ENCODE measurements at places on chromosomes 1 and 21.

DNA sequence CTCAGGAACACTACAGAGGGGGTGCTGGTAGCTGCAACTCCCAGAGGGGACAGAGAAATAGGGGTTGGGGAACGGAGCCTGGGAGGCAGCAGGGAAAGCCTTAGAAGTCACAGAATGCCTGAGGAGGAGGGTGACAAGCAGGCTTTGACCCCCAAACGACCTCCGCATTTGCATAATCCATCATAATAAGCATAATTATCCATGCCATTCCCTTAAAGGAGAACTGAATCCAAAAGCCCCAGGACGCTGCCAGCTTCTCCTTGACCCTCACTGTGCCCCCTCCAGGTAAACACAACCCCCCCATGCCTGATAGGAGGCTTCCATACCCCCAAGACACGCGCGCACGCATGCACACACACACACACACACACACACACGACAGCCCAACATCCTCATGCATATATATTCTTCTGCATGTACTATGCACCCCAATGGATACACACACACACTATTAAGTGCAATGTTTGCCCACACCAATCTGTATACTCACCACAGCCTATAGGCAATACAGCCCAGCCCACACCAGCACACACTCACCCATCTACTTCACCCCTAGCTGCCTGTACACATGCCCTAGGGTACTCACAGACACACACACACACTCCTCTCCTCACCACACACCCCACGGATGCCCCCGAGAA is 27.8 kb downstream of the SDC3 start:
- DNase-seq: no peak

GRCh38 chr1:53591924-53592323 is 132.7 kb downstream of the DMRTB1 start:
- no peak for DNase-seq

DNA sequence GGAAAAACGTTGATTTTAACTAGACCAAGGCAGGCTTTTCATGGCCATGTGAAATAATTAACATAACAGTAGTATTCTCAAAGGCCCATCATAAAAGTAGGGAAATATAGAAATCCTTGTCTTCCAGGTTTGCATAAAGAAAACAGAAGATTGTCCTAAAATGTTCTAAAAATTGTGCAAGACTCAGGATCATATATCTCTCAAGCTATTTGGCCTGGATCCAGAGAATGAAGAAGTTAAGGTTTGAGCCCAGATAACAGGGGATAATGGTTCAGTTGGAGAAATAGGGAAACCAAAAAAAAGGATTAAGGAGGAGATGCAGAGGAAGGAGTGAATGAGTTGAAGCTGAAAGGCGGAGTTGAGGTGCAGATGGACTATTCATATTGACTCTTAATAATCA is 555.5 kb upstream of the NR5A2 start:
- no peak for DNase-seq

DNA sequence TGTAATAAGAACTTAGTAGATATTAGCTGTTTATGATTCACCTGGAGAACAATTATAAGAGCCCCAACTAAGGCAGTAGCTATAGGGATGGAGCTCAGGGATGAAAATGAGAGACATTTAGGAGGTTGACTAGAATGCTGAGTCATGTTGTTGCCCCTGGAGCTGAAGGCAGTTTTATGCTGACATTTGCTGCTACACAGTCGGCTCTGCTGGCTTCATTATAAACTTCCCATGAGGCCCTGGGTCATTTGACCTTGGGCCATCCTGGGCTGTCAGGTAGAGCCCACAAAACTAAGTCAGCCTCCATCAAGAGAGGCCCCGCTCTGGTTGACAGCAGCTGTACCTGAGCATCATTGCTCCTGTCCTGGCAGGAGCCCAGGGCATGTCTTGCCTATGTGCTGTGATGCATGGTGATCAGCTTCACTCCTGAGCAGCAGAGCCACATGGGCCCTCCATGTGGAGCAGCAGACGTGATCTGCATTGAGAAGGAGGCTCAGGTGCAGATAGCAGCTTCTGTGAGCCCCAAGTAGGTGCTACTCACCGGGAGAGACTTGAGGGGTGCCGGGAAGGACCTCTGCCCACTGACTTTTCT is 112.4 kb downstream of the TBX19 start:
- DNase-seq: no peak

DNA sequence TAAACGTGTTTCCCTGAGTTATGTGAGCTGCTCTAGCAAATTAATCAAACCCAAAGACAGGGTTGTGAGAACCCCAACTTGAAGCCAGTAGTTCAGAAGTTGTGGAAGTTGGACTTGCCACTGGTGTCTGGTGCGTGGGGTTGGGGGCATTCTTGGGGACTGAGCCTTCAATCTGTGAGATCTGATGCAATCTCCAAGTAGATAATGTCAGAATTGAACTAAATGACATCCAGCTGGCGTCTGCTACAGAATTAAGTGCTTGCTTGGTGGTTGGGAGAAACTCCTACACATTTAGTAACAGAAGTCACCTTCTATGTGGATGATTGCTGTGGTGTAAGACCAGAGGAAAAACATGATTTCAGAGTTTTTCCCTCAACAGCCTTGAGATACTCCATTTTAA is 207.4 kb downstream of the FGGY start:
- DNase-seq: no peak

GRCh38 chr1:233675893-233676292 is 62.0 kb downstream of the KCNK1 start:
- no peak for DNase-seq

DNA sequence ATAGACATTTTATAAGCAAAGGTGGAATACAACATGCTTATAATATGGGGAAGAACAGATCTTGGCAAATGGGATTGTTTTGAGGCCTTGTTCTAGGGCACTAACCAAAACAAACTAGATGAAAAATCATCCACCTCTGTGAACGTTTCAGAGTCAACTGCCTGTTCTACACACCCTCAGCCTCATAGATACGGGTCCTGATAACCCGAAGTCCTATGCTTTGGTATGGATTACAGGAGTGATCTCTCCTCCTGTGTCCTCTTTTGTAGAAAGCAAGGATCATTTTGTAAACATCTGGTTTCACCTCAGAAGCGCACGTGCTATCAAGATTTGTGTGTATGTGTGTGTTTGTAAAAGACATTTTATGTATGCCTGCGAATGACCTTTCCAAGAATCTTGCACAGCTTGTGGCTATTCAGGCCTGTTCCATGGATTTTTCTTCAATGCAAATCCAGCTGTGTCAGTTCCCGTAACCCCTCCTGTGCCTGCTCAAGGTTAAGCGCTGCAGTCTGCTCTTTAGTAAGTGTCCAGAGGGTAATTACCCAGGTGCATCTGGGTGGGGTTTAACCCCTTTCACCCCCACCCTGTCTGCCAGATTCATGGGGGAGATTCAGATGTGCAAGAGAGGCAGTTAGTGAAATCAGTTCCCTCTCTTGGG is 132.4 kb downstream of the ROR1 start:
- DNase-seq: no peak

DNA sequence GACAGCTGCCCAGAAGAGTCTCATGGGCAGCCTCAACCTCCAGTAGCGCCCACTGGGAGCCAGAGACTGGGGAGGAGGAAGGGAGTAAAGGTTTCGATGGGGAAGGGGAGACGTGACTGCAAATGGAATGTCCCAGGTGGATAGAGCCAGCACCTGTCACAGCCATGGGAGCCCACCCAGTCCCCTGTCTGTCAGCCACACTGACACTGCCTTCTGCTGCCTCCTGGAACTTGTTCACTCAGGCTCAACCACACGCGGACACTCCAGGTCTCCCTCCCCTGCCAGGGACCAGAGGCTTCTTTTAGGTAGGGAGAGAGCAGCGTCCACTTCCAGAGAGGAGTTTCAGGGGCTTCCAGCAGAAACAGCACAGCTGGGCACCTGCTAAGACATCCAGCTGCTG is 346.3 kb downstream of the NPHP4 start:
- DNase-seq: no peak

DNA sequence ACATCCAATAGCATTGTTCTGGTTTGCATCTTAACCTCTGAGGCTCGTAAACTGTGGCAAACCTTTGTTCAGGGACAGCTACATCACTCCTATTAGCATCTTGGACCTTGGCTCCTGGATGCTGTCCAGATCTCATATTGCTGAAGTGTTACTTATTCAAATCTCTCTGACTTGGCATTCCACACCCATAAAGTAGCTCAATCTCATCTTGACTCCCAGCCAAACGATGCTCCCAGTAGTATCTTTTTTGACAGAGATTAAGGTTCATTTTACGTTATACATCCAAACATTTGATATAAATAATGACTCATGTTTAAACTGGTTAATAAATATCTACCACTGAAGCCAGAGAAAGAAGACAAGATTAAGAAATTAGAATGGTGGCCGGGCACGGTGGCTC is 4.4 kb upstream of the FLVCR1 start:
- DNase-seq: peak; percentile 59

DNA sequence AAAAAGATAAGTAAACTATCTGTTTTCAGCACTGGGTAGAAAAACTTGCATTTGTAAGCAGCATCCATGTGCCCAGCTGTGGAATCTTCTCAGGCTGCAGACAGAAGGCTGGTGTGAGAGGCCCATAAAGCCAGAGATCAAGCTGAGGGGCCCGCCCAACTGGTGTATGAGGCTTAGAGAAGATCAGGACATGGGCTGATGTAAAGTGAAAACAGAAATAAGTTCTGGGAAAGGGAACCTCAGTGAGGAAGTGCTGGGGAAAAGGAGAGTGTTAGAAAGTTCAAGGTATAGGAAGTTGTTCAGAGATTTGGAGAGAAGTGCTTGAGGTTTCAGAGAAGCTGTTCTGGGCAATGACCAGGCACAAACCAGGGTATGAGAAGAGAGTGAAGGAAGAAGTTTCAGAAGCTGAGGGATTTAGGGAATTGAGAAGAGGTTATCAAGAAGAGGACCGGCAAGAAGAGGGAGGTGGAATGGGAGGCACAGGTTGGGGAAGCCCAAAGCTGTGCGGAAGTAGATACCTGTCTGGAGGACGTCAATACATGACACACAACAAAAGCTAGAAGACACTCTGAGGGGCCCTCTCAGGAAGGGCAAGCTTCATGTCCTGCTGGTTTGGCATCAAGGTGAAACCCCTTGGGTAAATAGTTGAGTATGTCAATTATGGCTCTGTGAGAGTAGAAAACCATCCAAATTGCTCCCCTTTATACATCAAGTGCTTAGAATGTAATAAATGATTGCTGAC is 2.7 kb upstream of the CD5L start:
- DNase-seq: no peak

DNA sequence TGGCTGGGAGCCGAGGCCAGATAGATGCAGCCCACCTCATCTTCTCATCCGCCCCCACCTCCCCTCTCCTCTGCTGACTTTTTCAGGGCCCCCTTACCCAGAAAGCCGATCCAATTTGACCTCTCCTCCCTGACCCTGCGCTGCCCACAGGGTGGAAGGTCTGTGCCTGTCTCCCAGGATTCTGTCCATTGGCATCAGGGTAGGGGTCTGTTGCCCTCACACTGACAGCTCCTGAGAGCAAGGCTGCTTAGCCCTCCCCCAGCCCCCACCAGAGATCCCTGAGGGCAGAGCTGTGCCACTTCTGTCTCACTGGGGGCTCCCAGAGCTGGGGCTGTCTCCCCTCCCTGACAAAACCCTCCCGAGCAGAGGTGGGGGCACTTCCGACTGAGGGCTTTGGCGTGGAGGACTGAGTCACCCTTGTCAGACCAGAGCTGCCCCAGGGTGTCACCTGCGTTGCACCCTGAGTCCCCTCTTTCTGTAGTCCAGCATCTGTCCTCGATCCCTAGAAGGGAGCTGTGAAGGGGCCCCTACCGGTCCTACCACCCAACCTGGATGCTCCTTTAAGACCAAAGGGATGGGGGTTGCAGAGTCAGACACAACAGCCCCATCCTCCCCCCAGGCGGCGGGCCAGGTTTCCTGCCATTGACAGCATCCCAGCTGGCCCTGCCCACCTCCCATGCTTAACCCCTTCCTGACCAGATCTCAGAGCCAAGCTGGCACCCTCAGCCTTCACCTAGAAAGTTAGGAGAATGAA is 2.4 kb upstream of the FAM110D start:
- no peak for DNase-seq

DNA sequence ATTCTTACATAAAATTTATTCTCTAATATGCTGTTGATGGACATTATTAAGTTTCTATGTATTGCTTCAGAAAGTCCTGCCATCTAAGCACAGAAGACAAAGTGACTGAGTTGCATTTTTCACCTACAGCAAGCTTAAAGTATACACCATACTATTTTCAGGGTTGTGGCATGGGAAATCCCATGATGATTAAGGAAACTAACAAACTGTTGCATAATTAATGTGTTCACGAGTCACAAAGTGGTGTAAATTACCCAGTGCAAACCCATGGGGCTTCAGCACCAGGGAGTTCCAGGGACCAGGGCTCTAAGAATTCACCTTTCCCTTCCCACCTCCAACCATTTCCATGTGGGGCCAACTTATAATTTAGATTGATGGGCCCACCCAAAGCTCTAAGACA is 81.9 kb upstream of the NR5A2 start:
- no peak for DNase-seq

DNA sequence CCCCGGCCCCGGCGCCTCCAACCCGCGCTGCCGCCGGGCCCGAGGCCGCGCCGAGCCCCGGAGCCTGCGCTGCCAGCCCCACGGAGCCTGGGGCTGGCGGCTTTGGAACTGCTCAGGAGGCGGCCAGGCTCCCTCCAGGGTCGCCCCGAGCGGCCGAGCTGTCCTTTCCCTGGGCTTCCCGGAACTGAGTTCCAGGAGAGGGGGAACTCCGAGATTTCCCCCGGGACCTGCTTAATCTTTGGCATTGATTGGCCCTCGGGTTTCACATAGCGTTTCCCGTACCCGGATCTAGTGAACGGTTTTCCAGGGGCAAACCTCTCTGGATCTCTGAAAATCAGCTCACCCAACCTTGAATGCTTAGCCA is 504 bp downstream of the H6PD start:
- no peak for DNase-seq

- DNase-seq: no peak
Observed at GRCh38 chr1:180247061-180247460, 17.0 kb downstream of the LHX4 start.

DNA sequence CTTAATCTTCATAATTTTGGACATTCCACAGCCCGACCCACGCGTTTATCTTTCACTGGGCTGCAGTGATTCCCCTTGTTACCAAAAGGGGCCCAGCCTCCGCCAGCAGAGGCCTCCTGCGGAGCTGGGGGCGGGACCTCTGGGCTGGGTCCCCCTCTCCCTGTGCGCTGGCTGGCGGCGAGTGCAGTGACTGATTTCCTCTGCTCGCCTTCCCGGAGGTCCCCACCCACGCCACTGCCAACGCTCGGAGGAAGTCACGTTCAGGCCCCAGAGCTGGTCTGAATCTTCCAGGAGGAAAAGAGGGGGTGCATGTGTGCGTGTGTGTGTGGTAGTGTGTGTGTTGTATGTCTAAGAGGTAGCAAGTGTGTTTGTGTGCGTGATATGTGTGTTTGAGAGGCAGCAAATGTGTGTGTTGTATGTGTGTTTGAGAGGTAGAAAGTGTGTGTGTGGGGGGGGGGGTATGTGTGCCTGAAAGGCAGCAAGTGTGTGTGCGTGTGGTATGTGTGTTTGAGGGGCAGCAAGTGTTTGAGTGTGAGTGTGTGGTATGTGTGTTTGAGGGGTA is 35.0 kb upstream of the JAK1 start:
- peak; percentile 55 for DNase-seq

- DNase-seq: no peak
Observed at GRCh38 chr1:20487236-20487590, 1.2 kb upstream of the CAMK2N1 start.

GRCh38 chr1:24022581-24023361 is 42.6 kb upstream of the SRSF10 start:
- peak; percentile 66 for DNase-seq

- peak; percentile 22 for DNase-seq
Observed at GRCh38 chr1:89822999-89823628, 2.3 kb downstream of the LRRC8D start.

GRCh38 chr1:3417082-3417739 is 37.3 kb upstream of the ARHGEF16 start:
- no peak for DNase-seq
